T-helper 17 cell (primary cell): ENCODE measurements at places on chromosomes 3 and 15.

DNA sequence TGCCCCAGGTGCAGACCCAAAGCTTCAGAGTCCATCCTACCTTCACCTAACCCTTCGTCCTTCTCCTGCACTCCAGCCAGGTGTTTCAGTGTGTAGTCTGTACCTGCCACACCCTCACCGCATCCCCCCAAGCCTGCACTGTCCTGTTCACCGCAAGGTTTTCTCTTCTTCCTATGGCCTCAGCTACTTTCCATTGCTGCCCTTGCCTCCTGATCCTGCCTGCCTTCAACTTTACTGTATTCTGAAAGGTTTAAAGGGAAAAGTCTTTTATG is 9.3 kb downstream of the GPR160 start:
- H3K4me1 ChIP-seq: peaks cover 8% of the 10 kb centered on the region
- DNase-seq: no peak
- H3K27ac ChIP-seq: no peak overlapping the region
- H3K36me3 ChIP-seq: no peaks in the 10 kb centered on the region
- no peaks in the 10 kb centered on the region for H3K27me3 ChIP-seq

DNA sequence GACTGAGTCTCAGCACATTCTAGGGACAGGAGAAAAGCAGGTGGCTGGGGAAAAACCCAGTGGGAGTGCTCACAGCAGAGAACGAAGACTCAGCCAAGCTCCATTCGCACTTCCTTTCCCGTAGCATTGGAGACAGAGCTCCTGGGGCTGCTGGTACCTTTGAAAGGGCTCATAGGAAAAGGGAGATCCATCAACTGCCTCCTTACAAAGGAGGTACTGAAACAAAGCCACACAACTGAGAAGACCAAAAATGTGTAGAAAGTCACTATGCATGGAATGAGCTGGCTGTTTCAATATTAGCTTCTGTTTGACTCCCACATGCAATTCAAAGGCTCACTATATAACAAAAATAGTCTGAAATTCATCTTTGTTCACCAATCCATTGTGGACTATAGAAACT is 16.9 kb downstream of the STIMATE start:
- H3K27ac ChIP-seq: peak overlapping the region; percentile 43
- H3K4me3 ChIP-seq: no peak overlapping the region
- no peak for DNase-seq
- peaks cover 25% of the 10 kb centered on the region for H3K4me1 ChIP-seq

GRCh38 chr3:34783876-34784275 is 855.4 kb upstream of the ARPP21 start:
- H3K27ac ChIP-seq: no peak overlapping the region
- no peak for DNase-seq
- no peak overlapping the region for H3K4me3 ChIP-seq

GRCh38 chr3:46646700-46647099 is 34.4 kb downstream of the FAM240A start:
- peaks cover 42% of the 10 kb centered on the region for H3K27me3 ChIP-seq
- DNase-seq: no peak
- H3K36me3 ChIP-seq: peaks cover 10% of the 10 kb centered on the region
- no peak overlapping the region for H3K27ac ChIP-seq
- H3K4me3 ChIP-seq: no peak overlapping the region
- no peaks in the 10 kb centered on the region for H3K4me1 ChIP-seq

DNA sequence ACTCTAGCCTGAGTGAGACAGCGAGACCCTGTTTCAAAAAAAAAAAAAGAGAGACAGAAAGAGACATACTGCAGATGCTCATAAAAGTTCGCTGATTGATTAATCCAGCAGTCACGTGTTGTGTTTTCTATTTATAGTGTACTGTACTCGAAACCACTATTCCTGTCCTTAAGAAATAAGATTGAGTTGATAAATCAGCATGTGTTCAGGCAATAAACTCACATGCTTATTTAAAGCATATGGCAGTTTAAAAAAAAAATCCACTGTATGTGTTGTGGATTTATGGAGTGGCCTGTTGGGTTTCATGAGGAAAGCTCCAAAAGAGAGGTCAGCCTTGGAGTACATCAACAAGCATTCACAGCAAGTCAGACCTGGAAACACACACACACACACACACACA is 17.7 kb downstream of the RPL22L1 start:
- H3K36me3 ChIP-seq: no peaks in the 10 kb centered on the region
- H3K27me3 ChIP-seq: peaks cover 6% of the 10 kb centered on the region
- no peak for DNase-seq
- no peak overlapping the region for H3K4me3 ChIP-seq
- H3K27ac ChIP-seq: no peak overlapping the region

- H3K36me3 ChIP-seq: peaks cover 2% of the 10 kb centered on the region
- no peak overlapping the region for H3K4me3 ChIP-seq
- H3K4me1 ChIP-seq: peaks cover 6% of the 10 kb centered on the region
- no peak for DNase-seq
Observed at GRCh38 chr3:18891641-18892040, 256.7 kb upstream of the KCNH8 start.

DNA sequence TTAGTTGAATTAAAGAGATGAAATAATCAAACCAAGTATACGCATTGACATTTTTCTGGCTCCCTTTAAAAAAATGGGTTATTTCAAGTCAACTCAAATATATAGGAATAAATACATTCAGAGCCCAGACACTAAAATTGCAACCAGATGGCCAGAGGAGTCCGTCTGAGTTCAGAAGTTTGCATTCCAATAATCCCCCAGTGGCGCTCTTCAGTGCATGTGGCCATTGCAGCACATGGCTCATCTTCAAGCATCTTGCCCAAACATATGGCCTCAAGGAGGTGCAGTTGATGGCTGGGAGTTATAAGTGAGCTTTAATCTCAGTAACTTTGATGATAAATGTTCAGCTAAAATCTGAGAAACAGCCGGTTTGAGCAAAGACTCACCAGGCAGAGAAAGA is 295.8 kb upstream of the LRRN1 start:
- no peak overlapping the region for H3K27ac ChIP-seq
- H3K27me3 ChIP-seq: no peaks in the 10 kb centered on the region
- DNase-seq: no peak
- H3K4me1 ChIP-seq: no peaks in the 10 kb centered on the region
- H3K4me3 ChIP-seq: no peak overlapping the region
- H3K36me3 ChIP-seq: no peaks in the 10 kb centered on the region

DNA sequence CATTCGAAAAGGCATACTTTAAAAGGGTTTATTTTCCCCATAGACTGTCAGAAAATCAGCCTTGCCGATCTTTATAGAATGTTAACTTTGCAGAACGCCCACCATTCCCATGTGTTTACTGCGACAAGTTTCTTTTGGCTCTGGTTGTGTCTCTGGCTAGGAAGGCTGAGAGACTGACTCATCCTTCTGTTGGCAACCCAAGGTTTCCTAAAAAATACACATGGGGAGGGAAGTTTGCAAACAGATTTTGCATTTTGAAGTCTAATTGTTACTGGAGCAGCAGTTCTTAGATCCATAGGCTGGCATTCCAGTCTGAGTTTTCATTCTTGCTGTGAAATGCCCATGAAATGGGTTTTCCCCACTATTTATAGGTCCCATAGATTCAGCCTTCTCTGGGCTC is 37.9 kb upstream of the MINAR1 start:
- H3K27me3 ChIP-seq: peaks cover 4% of the 10 kb centered on the region
- DNase-seq: no peak
- no peak overlapping the region for H3K4me3 ChIP-seq
- H3K4me1 ChIP-seq: no peaks in the 10 kb centered on the region
- no peak overlapping the region for H3K27ac ChIP-seq
- peaks cover 5% of the 10 kb centered on the region for H3K36me3 ChIP-seq

DNA sequence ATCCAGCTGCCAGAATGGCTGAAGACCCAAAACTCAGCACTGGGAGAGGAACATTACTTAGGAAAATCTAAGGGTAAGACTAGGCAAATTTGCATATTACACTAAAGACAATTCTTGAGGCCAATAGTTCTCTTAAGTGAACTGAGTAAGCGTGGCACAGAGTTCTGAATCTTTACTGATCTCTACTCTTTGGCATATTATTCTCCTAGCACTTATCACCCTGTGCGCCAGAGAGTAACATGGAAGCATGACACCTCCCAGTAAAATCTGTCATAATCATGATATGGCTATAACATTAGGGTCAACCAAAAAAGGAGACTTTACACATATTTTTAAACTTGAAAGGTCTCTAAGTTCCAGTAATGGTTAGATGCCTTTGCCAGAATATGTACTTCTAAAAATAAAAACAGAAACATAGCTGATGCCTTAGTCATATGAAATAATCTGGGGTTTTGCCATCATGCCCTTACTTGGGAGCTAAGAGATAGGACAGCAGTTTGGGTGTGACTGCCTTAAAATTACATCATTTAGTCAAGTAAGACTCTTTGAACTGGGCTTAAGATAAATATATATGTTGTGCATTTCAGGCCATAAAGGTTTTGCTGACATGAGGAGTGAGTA is 290.5 kb downstream of the PLCL2 start:
- no peak for DNase-seq
- peaks cover 4% of the 10 kb centered on the region for H3K4me1 ChIP-seq
- H3K36me3 ChIP-seq: no peaks in the 10 kb centered on the region
- H3K27ac ChIP-seq: no peak overlapping the region

DNA sequence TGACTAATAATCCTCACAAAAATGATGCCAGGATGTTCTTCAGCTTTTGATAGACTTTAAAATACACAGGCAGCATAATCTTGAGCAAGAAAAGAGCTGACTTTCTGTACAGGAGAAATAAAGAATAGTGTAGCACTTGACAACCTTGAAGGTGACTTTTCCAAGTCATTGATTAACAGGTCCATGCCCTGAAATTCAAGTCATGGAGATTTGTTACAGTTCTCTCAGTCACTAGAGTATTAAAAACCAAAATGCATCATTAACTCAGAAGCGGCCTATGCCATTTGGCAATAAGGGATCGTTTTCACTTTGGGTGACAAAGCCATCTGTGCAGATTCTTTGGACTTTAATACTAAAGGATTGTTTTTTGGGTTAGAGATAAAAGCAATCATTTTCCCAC is 692.7 kb upstream of the SGO1 start:
- H3K27me3 ChIP-seq: no peaks in the 10 kb centered on the region
- DNase-seq: no peak
- H3K27ac ChIP-seq: no peak overlapping the region
- no peak overlapping the region for H3K4me3 ChIP-seq

- peaks cover 9% of the 10 kb centered on the region for H3K4me1 ChIP-seq
- peaks cover 6% of the 10 kb centered on the region for H3K36me3 ChIP-seq
- no peak within 1 kb of the TSS for H3K27ac ChIP-seq
Observed at GRCh38 chr3:33218446-33219174, at the start of gene SUSD5. Gene SUSD5, minus strand, starts transcription at chr3:33218810. Its CDS starts 13 bp downstream, at chr3:33218797.

GRCh38 chr15:93072411-93073394 is 16.3 kb downstream of the RGMA start:
- peaks cover 80% of the 10 kb centered on the region for H3K27me3 ChIP-seq
- H3K4me3 ChIP-seq: peak overlapping the region; percentile 88
- H3K4me1 ChIP-seq: peaks cover 14% of the 10 kb centered on the region
- no peak for DNase-seq
- peaks cover 3% of the 10 kb centered on the region for H3K36me3 ChIP-seq
- H3K27ac ChIP-seq: no peak overlapping the region

DNA sequence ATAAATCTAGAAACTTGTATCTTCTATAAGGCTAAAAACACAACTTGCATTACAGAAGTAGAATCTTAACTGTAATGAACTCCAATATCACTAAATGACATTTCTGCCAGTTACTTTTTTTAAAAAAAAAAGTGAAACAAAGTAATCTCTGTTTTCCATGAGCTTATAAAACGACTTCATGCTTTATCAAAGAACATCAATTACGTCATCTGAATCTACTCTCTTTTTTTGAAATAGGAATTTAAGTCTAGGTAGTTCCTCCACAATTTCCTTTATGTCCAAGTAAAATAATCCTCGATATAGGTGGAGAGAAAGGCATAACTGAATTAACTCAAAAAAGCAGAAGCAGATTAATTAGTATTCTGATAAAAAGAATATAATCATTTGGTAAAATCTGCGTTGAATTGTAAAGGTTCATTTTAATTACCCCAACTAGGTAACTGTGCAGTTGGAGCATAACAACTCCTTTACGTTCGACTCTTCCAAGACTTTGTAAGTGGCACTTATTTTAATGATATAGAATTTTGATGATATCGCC is 1.4 kb downstream of the UACA start:
- H3K27ac ChIP-seq: no peak overlapping the region
- H3K4me3 ChIP-seq: peak overlapping the region; percentile 91

- peak within 1 kb of the TSS; percentile 93 for H3K27ac ChIP-seq
- DNase-seq: peak; percentile 72
- H3K4me3 ChIP-seq: peak within 1 kb of the TSS; percentile 89
- peaks cover 4% of the 10 kb centered on the region for H3K36me3 ChIP-seq
Observed at GRCh38 chr3:52245322-52246263, at the start of gene PPM1M. Gene PPM1M, plus strand, starts transcription at chr3:52245759. Its CDS starts 66 bp downstream, at chr3:52245825.

GRCh38 chr15:68798346-68799094 is 22.2 kb downstream of the ANP32A start:
- peaks cover 2% of the 10 kb centered on the region for H3K36me3 ChIP-seq
- H3K27ac ChIP-seq: peak overlapping the region; percentile 86
- no peak for DNase-seq
- H3K4me3 ChIP-seq: no peak overlapping the region
- no peaks in the 10 kb centered on the region for H3K27me3 ChIP-seq

DNA sequence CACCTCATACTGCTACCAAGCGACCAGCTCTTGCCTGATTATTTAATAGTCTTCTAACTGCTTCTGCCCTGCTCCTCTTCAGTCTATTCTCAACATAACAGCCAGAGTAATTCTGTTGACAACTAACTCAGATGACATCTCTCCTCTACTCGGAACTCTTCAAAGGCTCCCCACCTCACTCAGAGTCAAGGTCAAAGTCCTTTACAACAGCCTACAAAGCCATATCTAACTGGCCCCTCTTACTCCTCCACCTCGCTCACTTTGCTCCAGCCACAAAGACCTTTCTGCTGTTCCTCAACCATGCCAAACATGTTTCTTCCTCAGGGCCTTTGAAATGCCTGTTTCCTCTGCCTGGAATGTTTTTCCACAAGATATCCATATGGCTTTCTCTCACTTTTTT is 43.6 kb downstream of the PIK3R4 start:
- no peak overlapping the region for H3K27ac ChIP-seq
- DNase-seq: no peak
- H3K36me3 ChIP-seq: peaks cover 23% of the 10 kb centered on the region
- no peak overlapping the region for H3K4me3 ChIP-seq
- no peaks in the 10 kb centered on the region for H3K4me1 ChIP-seq
- H3K27me3 ChIP-seq: no peaks in the 10 kb centered on the region

DNA sequence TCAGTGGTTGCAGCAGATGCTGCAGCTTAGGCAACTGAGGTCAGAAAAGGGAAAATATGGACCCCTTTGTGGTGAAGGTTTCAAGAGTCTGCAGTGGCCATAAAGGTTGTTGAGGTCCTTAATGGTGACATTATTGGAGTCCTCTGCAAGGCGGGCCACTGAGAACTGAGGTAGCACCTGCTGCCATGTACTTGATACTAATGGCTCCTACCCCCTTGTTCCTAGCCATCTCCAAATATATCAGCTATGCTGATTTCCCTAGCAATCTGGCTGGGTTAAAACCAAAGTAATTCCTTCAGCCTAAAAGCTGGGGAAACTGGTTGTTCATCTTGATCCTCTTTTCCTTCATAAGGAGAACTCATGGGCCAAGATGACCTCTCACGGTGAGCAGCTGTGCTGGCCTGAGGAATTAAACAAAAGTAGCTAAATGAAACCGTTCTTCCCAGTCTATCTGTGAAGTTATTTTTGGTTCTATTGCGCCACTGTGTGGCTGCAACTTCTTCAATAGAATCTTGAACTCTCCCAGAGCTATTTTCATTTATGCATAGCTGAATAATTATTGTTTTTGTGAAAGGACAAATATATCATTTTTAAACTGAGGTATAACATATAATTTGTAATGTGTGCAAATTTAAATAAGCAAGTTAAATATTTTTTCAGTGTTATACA is 76.1 kb upstream of the PLSCR4 start:
- H3K27ac ChIP-seq: no peak overlapping the region
- no peaks in the 10 kb centered on the region for H3K36me3 ChIP-seq
- no peak for DNase-seq
- H3K4me3 ChIP-seq: no peak overlapping the region
